ENCODE measurements at places on chromosomes 6 and 20.

DNA sequence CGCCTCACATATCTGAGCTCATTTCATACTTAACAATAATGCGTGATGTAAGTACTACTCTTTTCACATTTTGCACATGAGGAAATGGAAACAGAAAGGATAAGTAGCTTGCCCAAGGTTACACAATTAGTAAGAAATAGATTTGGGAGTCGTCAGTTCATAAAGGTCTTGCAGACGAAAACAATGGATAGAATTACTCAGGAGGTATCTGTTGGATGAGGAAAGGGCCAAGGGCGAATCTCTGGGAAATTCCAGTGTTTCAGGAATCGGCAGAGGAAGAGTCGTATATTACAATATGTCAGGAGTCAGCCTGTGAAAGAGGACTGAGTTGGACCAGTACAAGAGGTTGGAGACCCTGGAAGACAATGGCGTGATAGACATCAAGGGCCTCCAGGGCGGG, 12.8 kb upstream of the EDN1 start:
- no peak for DNase-seq

- no peak for DNase-seq
Observed at GRCh38 chr6:136051140-136051775, 198.9 kb downstream of the MTFR2 start.

DNA sequence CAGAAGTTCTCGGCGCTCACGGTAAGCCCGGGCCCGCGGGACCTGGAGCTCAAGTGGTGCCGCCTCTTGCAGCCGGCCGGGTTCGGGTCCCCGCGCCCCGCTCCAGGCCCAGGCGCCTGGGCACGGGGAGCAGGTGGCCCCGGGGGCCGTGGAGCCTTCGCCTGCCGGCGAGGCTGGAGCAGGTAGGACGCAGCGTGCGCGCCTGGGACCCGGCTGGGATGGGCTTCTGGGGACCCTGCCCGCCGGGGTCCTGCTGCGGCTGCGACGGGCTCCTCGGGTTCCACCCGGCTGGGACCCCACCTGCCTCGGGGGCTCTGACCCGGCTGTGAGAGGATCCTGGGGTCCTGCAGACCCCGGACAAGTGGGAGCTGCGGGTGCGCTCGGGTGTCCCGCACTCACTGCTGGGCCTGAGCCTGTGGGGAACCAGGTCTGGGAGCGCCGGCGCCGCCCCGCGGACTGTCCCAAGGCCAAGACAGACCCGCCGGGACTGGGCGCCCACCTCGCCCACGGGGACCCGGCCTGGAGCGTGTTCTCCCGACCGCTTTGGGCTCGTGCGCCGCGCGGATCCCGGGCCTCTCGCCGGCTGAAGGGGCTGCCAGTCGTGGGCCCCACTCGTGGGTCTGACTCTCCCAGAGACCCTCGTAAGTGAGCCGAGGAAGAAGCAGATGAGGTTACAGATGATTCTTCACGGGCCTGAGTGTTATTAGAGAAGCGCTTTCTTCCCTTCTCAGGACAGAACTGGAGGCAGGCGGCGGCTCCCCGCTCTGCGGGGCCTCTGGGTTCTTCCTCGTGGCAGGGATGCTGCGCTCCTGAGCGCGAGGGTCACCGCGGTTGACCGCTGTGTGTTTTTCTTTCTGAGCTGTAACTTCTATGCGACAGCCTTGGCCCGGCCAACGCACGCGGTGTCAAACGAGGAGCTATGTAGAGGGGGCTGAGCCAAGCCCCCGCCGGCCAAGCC, 729 bp downstream of the SMOC2 start:
- DNase-seq = no peak

GRCh38 chr6:134145786-134146185, 93.4 kb upstream of the SLC2A12 start:
- no peak for DNase-seq

- no peak for DNase-seq
Observed at GRCh38 chr6:4039348-4039747, 39.6 kb downstream of the FAM217A start.

- DNase-seq = no peak
Observed at GRCh38 chr6:131838051-131838450, 30.2 kb downstream of the ENPP1 start.

- no peak for DNase-seq
Observed at GRCh38 chr20:11108102-11108810, 434.5 kb upstream of the JAG1 start.

- no peak for DNase-seq
Observed at GRCh38 chr20:62787866-62788265, 8.4 kb upstream of the MRGBP start.

- DNase-seq = no peak
Observed at GRCh38 chr6:166483573-166484250, 101.0 kb upstream of the MPC1 start.

DNA sequence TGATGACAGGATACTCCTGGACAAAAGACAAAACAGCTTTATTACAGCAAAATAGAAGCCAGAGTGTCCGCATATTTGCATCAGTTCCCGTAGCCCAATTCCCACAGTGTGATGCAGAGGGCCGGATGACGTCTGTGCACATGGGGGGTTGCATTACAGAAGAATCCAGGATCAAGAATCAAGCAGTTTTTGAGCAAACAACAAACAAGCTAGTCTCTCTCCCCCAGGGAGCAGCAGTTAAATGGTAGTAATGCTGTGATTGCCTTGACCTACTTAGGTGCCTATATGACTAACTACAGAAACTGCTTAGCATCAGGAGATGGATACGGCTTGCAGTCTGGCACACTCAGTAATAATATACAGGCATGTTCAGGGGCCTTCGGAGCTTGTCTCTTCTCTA, 3.2 kb upstream of the SDHAF4 start:
- no peak for DNase-seq

DNA sequence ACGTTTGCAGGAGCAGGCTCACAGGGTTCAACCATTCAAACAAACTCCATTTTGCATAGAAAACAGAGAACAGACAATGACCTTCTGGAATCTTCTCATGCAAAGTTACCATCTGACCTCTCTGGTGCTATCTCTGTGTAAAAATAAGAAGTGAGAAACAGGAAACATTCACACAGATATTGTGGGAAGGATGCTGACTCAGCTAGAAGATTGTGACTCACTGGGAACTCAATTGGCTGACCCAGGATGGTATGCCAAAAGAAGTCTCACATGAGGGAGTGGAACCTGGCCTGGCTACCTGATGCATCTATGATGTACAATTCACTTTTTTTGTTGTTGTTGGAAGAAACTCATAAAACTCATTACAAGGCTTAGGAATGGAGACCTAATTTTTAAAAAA, 61.1 kb upstream of the TBX18 start:
- DNase-seq = no peak

GRCh38 chr6:166952121-166952520, 4.2 kb downstream of the RNASET2 start:
- DNase-seq = no peak

- no peak for DNase-seq
Observed at GRCh38 chr6:50792771-50793170, 25.9 kb upstream of the TFAP2B start.

DNA sequence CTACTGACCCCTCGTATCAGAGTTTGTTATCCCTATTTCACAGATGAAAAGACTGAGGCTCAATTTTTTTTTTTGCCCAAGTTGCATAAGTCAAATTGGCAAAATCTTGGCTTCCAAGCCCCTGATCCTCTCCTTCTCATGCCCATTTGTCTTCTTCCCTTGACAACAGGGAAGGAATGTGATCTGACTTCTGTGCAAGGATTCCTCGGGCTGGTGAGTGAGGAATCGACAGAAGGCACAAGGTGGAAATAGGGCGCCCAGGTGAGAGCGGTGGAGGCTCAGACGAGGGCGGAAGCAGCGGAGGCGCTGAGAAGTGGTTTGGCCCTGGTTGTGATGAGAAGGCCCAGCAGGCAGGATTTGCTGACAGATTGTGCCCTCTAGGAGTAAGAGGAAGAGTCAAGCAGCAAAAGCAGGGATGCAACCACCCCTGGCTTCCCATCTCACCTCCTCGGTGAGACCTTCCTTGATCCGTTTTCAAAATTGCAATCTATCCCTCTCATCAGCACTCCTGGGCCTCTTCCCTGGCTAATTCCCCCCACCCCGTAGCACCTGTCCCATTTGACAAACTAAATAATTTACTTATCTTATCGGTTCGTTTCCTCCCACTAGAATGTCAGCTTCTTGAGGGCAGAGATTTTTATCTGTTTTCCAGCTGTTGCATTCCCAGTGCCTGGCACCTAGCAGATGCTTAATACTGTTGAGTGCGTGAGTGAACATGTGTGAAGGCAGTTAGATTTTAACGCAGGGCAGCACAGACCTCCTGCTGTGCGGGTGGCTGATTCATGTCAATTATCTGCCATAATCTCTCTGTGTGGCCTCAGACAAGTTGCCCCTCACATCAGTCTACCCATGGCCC, 3.7 kb upstream of the SIRPA start:
- no peak for DNase-seq

GRCh38 chr20:61896058-61896961, 169.4 kb downstream of the TAF4 start:
- DNase-seq = no peak

DNA sequence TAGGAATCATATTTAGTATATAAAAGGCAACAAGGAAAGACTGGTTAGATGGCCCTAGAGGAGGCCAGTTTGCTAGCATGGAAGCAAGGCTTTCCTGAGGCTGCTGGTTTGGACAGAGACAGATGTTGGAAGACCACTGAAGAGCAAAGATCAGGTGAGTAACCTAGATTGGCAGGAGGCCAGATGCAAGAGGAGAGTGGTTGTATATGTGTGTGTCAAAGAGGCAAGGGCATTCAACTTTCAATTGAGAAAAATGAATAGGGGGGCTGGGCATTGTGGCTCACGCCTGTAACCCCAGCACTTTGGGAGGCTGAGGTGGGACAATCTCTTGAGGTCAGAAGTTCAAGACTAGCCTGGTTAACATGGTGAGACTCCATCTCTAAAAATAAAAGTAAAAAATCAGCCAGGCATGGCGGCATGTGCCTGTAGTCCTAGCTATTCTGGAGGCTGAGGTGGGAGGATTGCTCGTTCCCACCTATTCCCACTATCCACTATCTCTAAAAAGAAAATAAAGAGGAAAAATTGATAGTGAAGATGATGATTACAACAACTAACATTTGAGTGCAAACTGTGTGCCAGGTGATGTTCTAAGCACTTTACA, 79.8 kb downstream of the PRDM1 start:
- DNase-seq = no peak

DNA sequence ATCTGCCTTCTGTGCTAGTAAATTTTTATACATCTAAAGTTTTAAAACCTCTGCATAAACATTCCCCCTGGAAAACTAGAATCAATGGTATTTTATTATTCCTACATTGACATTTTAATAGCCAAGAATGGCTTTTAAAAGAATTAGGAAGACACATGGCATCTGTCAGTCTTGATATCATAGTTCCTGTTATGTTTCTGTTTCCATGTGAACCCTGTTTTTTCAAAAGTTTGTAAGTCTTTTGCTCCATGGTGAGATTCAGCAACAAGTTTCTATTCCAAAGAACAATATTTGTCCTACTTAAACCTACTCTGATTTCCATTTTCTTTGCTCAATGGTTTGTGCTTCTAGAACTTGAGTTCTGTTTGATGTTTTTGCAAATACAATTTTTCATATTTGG, 95.2 kb downstream of the PLEKHG1 start:
- DNase-seq = no peak

DNA sequence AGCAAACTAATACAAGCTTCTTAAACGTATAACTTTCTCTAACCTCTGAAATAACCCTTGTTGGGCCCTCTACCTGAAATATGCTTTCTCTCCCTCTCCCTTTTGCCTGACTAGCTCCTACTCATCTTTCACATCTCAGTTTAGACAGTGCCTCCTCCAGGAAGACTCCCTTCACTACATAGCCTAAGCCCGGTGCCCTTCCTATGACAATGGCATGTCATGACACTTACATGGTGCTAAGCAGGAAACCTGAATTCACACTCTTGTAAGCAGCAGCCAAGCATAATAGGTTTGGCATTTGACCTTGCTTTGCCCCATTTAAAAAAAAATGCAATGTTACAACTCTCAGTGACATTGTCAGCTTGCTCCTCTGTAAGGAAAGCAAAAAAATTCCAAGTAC, 33.1 kb upstream of the FBXL4 start:
- DNase-seq = no peak

- DNase-seq = no peak
Observed at GRCh38 chr6:125233202-125233601, 68.6 kb downstream of the HDDC2 start.

DNA sequence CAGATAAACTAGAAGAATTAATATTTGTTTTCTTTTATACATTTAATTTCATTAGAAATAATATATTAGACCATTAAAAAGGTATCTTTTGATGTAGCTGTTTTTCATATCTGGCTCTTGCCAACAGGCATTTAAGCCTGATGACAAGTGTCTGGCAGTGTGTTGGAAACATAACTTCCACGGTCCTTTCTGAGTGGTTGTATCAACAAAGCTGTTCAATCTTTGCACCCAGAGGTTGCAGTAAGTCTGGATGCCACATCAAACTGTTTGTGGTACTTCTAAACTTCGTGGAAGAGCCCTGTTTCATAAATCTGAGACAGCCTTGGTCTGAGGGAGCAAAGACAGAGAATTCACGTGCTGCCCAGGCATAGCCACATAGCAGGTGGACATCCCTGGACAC, 197.4 kb downstream of the TRDN start:
- no peak for DNase-seq

DNA sequence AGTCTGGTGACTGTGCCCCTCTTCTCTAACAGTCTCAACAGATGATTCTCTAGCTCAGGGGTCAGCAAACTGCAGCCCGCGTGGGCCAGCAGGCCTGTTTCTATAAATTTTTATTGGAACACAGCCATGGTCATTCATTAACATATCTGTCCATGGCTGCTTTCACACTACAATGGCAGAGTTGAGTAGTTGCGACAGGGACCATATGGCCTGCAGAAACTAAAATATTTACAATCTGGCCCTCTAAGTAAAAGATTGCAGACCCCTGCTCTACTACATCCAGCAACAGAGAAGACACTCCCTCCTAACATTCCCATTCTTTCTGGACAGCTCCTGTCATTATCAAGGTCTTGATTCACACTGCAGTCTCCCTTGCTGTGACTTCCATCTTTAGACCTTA, 45.2 kb downstream of the PLAGL2 start:
- no peak for DNase-seq

DNA sequence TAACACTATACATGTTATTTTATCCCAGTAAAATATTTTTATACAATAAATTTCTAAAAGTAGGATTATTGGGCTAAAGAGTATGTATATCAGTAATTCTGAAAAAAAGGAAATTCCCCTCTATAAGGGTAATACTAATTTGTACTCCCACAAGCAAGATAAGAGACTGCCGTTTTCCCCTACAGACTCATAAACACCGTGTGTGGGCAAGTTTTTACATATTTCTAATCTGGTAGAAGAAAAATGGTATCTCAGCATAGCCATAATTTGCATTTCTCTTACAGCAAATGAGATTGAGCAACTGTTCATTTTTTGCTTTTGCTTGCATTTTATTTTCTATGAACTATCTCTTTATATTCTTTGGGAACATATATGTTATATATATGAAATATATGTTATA, 26.0 kb upstream of the MYMX start:
- no peak for DNase-seq

GRCh38 chr6:21132856-21133838, 460.4 kb upstream of the SOX4 start:
- no peak for DNase-seq

Data from stimulated activated CD4-positive, alpha-beta T cell treated with anti-CD3 and anti-CD28 coated beads, Interleukin-1b, Interleukin-23, amount 100 ng/mL, for 1 hour (primary cell).